Hindlimb muscle (tissue), 1 donor: ENCODE measurements at places on chromosomes 2 and 18.

GRCh38 chr18:43539862-43540261 is 262.6 kb upstream of the SYT4 start:
- DNase-seq, result no peak

- no peak for DNase-seq
These were observed 7.7 kb upstream of the STK39 start for GRCh38 chr2:168255103-168255502.

DNA sequence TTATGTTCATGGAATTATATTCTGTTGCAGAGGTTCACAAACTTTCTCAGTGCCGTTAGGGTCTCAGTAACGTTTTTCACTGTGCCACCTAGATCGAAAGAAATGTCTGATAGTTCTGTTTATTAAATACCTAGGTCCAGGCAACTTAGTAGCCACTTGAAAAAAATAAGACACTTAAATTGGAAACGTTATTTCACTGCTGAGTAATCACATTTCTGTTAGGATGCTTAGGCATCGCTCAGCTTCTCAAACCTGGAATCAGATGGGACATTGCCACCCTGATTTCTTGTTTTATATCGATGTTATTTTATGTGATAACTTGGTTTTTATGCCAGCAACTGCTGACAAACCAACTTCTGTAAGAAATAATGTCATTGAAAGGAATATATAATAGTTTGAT is 36.0 kb downstream of the ACTR3 start:
- DNase-seq, result no peak

DNA sequence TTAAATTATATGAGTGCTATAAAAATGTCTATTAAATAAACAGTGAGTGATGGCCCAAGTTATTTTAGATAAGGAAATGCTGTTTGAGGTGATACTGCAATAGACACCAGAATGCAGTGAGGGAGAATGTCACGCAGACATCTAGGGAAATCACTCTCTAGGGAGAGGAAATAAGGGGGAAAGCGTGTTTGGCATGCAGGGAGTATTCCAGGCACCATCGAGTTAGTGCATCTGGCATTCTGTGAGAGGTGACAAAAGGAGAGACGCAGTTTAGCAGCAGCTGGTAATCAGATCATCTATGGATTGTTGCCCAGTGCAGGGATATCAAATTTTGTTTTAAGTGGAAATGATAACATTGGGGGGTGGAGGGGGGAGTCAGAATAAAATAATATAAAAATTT is 175.4 kb upstream of the NETO1 start:
- no peak for DNase-seq

DNA sequence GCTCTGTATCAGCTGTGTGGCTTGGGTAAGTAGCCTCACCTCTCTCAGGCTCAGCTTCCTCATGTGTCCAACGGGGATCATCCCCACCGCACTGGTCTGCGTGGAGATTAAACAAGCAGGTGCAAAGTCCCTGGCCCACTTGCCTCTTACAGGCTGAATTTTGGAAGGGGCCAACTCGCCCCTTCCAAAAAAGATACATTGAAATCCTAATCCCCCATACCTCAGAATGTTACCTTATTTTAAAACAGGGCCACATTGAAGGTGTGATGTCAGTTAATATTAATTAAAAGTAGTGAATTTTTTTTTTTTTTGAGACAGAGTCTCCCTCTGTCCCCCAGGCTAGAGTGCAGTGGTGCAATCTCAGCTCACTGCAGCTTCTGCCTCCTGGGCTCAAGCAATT is 34.8 kb downstream of the TBC1D8 start:
- no peak for DNase-seq

- DNase-seq, result no peak
These were observed 177.8 kb downstream of the TMEM163 start for GRCh38 chr2:134540990-134541389.
